ENCODE measurements at places on chromosomes 13 and 19.

- no peak for DNase-seq
Measured at GRCh38 chr13:100646030-100646673, 28.4 kb downstream of the TMTC4 start.

GRCh38 chr13:31538067-31539042 lies 201.0 kb upstream of the RXFP2 start:
- no peak for DNase-seq

DNA sequence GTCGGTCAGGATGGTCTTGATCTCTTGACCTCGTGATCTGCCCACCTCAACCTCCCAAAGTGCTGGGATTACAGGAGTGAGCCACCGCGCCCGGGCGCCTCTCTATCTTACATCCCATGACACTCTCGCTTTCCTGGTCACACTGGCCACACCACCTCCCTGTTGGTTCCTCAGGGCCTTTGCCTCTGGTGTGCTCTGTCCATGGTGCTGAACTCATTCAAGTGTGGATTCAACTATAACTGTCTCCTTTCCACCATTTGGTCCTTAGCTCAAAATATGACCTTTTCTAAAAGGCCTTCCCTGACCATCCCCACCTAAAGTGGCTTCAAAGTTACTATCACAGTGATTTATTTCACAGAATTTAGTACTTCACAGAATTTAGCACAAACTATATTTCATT lies 3.7 kb upstream of the SMIM17 start:
- DNase-seq = no peak

DNA sequence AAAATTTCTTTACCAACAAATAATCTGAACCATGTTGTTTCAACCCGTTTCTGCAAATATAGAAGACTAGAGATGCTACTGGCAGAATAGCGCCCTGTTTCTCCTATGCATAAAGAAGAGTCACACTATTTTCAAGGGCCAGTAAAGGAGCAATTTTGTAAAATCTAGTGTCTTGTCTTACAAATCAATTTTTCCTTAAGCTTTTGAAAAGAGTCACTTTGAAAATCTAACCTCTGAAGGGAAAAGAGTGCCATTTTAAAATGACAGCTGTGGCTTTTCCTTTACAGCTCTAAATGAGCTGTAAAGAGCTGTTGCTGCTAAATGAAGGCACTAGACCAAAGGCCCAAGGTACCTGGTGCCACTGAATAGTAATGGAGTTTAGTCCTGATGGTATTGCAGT lies 16.9 kb upstream of the GTF2F2 start:
- no peak for DNase-seq

GRCh38 chr13:58531614-58532013 lies 900.1 kb downstream of the PCDH17 start:
- no peak for DNase-seq

DNA sequence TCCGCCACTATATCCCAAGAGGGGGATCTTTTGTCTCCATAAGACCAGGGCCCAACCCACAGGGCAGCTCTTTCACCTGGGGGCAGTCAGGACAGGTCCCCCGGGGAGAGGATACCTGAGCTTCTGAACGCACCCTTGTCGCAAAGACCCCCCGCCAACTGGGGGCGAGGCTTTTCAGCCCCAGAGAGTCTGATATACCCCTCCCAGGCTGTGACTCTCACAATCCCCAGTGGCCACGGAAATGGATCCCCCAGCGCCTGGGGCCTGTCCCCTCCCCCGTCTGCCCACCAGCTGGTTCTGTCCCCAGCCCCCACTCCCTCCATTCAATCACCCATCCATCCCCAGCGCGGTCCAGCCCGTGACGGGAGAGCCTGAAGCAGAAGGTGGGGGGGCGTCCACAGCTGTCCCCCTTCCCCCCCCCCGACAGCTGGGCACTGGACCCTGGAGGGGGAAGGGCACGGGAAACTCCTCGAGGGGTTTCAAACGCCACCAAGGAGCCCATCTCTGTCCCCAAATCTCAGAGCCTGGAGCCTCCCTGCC lies 823 bp downstream of the DOCK6 start:
- no peak for DNase-seq
